Fibroblast of skin of right quadriceps (primary cell): ENCODE measurements at places on chromosomes 2 and 18.

- no peak for DNase-seq
Observed at GRCh38 chr2:113260991-113261390, 17.7 kb downstream of the PAX8 start.

DNA sequence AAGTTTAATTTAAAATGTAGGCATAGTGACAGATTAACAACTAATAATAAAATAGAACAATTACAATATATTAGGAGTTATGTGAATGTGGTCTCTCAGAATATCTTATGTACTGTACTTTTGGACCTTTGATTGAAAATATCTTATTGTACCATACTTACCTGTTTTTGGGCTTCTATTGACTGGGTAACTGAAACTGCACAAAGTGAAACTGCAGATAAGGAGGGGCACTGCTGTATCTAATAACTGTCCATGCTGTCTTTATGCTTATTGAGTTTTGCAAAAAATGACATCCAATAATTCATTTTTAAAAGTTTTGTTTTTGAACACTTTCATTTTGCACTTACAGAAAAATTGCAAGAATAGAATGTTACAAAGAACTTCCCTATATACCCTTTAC lies 19.9 kb downstream of the BIRC6 start:
- no peak for DNase-seq

DNA sequence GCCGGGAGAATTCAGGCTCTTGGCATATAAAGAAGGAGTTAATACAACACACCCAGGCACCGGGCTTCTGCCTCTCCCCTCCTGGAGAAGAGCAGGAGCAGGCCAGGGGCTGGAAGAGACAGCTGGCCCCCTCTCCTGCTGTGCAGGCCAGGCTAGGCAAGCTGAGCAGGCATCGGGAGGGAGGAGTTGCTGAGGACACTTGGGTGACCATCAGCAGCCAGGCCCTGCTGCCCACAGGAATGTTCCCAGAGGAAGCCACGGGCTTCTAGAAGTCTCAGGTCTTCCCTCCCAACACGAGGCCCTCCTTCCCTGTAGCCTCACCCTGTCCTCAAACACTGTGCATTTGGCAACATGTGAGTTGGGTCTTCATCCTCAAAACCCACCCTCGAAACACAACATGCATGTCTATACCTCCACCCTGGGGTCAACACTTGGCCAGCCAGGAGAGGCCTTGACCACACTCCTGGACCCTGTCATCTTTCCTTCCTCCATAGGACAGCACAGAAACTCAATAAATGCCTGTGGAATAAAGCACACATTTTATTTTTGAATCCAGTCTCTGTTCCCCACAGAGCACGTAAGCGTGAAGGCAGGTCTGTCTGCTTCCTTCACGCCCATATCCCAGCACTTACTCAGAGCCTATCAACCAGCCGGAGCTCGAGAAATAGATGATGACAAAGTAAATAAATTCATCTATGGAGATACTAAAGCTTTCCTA lies 433.8 kb upstream of the ID2 start:
- peak; percentile 4 for DNase-seq

DNA sequence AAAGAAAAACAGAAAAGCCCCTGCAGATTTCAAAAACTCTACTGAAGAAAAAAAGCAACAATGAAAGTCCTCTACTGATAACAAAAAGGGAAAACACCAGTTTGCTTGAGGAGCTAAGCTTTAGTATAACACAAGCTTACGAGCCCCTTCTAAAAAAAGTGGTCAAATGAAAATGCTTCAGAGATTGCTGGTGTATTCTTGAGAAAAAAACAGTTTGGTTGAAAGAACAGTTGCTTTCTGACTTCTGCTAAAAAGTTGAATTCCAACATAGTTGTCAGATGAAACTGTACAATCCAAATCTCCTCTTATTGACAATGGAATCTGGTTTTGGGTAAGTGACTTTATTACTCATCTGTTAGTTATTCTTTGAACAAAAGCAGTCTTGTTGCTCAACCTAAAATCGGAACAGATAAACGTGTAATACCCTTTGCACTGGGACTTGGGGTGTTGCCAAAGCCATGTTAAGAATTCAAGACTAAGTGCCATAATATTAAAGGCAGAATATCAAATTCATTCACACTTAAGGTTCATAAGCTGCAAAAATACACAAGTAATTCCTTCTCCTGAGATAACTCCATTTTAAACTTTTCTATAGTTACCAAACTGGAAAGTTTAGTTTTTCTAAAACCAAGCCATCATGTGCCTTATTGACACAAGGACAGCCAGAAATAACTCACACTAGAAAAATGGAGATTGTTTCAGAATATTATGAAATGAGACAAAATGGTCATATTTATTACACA lies 45.3 kb upstream of the SPAG16 start:
- DNase-seq = peak; percentile 95

GRCh38 chr2:146950361-146950760 lies 894.5 kb upstream of the ACVR2A start:
- no peak for DNase-seq

- DNase-seq = no peak
Observed at GRCh38 chr2:220064111-220065030, 436.9 kb downstream of the SLC4A3 start.

GRCh38 chr18:4020026-4020425 lies 435.1 kb downstream of the DLGAP1 start:
- no peak for DNase-seq

- no peak for DNase-seq
Observed at GRCh38 chr2:107418708-107419107, 408.0 kb upstream of the RGPD4 start.

DNA sequence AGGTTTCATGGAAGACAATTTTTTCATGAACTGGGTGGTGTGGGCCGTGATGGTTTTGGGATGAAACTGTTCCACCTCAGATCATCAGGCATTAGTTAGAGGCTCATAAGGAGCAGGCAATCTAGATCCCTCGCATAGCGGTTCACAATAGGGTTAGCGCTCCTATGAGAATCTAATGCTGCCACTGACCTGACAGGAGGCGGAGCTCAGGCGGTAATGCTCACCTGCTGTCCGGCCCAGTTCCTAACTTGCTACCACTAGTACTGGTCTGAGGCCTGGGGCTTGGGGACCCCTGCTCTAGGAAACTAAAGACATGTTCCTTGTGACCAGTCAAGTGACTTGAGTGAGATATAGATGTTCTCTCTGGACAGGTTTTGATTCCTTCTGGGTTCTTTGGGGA lies 49.2 kb downstream of the OXER1 start:
- no peak for DNase-seq

DNA sequence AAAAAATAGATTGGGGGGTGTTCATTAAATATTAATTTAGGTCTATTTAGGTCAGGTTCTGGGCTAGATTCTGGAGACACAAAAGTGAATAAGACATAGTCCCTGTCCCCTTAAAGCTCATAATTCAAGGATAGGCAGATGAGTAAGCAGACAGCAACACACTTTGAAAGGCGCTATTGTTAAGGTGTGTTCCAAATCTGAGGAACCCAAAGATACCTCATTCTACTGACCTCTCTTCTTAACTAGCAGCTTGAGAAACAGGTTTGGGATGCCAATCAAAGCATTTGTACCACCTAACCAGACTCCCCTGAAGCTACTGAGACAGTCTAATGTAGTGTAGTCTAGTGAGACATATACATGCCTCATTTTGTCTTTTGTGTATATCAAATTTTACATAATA lies 34.8 kb downstream of the SEMA4F start:
- no peak for DNase-seq

DNA sequence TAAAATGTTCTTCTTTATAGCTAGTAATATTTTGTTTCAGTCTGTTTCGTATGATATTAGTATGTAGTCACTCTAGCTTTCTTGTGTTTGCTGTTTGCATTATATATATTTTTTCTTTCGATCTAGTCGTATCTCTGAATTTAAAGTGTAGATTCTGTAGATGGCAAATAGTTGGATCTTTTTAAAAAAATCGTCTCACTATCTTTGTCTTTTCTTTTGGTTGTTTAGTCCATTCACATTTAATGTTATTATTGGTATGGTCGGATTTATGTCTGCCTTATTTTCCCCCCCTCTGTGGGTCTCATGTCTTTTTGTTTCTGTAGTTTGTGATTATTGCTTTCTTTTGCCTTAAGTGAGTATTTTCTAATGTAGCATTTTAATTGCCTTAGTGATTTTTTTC lies 84.3 kb downstream of the AGPS start:
- no peak for DNase-seq

DNA sequence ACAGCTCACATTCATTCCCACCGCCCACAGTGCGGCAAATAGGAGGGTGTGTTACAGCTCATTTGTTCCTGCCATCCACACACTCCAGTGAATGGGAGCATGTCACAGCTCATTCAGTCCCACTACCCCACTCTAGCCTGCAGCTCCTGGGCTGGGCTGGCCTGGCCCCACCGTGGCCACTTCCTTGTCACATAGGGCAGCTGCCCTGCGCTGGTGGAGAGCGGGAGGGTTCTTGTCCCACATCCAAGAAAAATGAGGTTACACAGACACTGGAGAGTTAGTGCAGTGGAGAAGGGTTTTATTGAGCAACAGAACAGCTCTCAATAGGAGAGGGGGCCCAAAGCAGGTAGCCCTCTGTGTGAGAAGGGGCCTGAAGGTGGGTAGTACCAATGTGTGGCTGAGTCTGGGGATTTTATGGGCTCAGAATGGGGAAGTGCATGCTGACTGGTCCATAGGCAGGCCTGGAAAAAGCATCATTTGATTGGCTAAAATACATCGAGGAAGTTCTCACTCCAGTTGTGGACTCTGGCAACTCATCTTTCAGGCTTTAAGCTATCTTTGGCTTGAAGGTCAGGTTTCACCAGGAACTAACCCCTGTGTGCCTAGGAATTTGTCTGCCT lies 249.7 kb downstream of the ETAA1 start:
- DNase-seq = no peak

- DNase-seq = no peak
Observed at GRCh38 chr2:213678437-213679218, 394.4 kb downstream of the SPAG16 start.

DNA sequence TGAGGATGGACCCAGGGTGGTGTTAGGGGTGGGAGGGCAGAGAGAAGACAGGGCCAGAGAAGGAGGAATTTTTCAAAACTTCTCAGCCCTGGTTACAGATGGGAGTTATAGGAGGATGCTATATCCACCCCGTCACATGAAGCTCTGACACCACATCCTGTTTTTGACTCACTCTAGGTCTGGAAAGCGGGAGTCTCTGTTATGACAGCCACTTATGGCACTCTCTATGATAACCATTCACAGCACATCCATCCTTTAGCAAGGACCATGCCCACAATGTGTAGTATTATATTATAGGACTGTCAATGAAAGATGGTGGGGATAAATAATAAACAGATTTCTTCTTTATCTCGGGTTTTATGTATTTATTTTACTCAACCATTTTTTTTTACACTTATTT lies 461.2 kb downstream of the CDH2 start:
- DNase-seq = peak; percentile 34

GRCh38 chr2:109683452-109683851 lies 69.3 kb downstream of the SOWAHC start:
- no peak for DNase-seq

DNA sequence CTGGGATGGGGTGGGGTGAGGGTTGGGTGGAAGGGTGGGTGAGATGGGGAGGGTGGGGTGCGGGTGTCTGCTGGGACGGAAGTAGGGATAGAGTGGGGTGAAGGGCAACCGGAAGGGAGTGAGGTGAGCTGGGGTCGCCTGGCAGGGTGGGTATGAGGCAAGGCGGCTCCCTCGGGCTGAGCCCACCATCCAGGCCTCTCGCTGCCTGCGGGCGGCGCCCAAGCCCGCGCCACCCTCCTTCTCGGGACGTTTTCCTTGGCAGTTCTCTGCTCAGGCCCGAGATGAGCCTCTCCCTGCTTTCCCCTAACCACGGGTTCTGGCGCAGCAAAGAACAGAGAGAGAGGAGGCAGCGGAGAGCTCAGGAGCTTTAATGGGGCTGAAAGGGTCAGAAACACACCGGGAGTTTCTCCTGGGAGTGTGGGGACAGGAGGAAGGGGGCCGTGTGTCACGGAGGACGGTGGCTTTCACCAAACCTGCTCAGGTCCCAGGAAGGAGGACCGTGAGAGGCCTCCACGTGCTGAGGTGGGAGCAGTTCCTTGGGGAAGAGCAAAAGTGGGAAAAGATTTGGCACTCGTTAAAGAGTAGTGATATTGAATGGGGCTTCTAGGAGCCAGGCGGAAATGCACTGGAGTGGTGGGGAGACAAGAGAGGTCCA lies 4.1 kb downstream of the FEV start:
- DNase-seq = no peak

DNA sequence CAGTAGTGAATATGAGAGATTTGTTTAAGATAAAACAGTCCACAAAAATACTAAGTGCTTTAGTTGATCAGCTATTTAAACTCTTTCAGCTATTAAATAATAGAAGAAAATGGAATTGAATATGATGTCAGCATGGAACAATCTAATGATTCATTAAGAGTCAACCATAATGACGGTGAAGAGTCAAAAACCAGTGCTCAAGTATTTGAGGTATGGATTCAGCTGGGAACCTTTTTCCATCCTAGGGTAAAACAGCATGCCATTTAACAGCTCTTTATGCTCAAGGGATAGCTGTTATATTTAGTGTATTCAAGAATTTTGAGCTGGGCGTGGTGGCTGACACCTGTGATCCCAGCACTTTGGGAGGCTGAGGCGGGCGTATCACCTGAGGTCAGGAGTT lies 29.7 kb downstream of the CARF start:
- peak; percentile 48 for DNase-seq

- no peak for DNase-seq
Observed at GRCh38 chr2:109629867-109630266, 15.7 kb downstream of the SOWAHC start.

- DNase-seq = no peak
Observed at GRCh38 chr18:38750751-38751150, 1185.2 kb upstream of the CELF4 start.

- no peak for DNase-seq
Observed at GRCh38 chr2:230225486-230225885, at the start of gene SP140. Gene SP140, plus strand, starts transcription at chr2:230225736. Its CDS starts 109 bp downstream, at chr2:230225845.

GRCh38 chr18:38022234-38022633 lies 456.6 kb upstream of the CELF4 start:
- DNase-seq = no peak

GRCh38 chr2:162477011-162477410 lies 133.1 kb downstream of the GCA start:
- no peak for DNase-seq

DNA sequence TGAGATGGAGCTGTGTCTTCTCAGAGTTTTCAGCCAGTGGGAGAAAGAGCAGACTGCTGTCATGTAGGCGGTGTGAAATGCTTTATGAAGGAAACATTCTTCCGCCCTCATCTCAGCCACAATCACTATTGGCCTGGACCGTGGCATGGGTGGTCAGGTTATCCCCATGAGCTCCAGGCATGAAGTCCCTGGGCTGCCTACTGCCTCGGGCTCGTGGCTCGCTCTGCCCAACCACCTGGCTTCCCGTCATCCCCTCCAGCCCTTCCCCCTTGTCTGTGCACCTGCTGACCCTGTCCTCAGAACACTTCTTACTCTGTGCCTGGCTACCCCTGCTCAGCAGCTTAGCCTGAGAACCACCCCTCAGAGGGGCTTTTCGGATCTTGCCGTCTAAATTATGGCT lies 15.5 kb downstream of the COLEC11 start:
- no peak for DNase-seq
